ENCODE measurements at places on chromosomes 7 and 10. TPM values are rescaled to one million over a fixed set of nuclear protein-coding genes. Genes with fewer than 3 reads are reported as not detected.

- no peak for DNase-seq
These were observed 61.7 kb downstream of the C10orf105 start for GRCh38 chr10:71657604-71658466.

DNA sequence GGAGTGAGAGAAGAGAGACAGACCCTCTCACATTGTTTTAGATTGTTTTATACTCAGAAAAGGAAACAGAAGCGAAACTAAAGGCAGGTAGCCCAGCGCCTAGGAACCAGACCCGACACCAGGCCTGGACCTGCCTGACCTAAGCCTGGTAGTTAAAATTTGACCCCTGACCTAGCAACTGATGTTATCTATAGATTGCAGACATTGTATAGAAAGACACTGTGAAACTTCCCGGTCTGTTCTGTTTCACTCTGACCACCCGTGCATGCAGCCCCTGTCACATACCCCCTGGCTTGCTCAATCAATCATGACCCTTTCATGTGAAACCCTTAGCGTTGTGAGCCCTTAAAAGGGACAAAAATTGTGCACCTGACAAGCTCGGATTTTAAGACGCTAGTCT is 31.6 kb downstream of the VIPR2 start:
- DNase-seq: no peak

The CYP26C1 gene
- not detected for total RNA-seq

DNA sequence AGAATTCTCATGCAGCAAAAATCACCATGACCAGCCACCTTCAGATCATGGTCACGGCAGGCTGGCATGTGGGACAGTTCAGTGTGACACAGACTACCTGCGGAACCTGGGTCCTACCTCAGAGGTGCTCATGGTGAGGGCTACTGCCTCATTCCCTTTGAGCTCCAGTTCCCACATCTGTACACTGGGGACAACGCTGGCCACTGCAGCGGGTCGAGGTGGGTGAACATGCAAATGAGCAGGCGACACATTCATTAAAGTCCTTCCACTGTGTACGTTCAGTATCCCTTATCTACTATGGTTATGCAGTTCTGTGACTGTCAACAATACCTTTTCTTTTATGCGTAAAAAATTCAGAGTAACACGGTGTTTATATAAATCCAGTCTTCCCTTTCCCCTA is 218.7 kb upstream of the AOAH start:
- no peak for DNase-seq

The FXYD4 gene
- not detected for total RNA-seq

DNA sequence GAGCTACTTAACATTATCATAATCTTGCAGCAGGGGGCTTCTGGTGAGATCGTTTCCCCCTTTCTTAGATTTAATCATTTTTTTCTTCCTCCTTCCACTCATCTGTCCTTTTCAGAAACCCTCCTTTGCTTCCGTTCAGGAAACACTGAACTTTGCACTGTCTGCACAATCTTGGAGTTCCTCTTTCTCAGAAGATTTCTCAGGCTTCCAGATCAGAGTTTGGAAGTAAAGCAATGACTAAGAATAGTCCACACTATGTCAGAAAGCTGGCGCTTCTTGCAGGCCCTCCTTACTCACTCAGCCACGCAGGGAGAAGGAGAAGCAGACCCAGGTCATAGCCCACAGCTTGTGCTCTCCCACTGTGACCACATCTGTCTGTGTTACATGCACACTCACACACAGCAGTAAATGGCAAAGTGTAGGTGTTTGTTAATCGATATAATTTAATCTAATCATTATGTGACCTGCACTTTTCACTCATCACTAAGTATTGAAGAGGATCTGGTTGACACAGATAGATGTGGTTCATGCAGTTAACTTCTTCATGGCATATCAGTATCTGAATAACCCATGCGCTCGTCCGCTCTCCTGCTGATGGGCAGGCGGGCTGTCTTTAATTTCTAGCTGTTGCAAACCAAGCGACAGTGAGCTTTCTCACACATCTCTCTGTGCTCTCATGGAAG is 30.2 kb downstream of the ALOX5 start:
- no peak for DNase-seq

The CDC14C gene
- not detected for total RNA-seq
